ENCODE measurements at places on chromosomes 5 and 9.

DNA sequence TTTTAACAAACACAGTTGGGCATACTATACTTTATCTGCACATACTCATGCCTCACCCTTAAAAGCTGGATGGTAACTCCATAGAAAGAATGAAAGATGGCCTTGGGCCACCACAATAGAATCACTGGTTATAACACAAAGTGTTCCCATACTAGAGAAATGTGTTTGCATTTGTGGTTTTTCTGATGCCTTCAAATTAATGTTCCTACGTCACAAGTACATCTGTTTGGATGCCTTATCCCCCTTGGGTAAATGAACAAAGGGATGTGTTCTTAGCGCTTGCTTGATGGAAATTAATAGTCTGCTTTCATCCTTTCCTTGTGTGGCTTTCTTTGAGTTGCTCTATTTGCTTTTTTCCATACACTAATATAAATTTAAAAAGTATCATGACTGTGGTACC, 291.1 kb upstream of the PDE4D start:
- DNase-seq = no peak

- no peak for DNase-seq
These were observed 141.5 kb downstream of the TSSK1B start for GRCh38 chr5:113293068-113293974.

DNA sequence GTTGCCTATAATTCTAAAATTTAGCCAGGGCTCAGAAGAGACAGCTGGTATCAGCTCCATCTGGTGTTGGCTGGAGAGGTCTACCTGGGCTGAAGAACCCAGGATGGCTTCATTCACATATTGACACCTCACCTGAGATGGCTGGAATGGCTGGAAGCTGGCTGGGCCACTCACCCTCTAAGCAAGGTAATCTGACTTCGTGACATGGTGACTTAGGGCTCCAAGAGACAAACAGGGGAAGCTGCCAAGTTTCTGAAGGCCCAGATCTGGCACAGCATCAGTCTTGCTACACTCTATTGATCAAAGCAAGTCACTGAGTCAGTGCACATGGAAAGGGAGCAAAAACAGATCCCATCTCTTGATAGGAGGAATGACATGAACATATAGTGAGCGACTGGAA, 102.3 kb downstream of the EPB41L4A start:
- no peak for DNase-seq

- no peak for DNase-seq
These were observed 452.7 kb upstream of the DAB2 start for GRCh38 chr5:39877479-39877878.

- no peak for DNase-seq
These were observed 52.1 kb downstream of the TLE1 start for GRCh38 chr9:81637276-81637675.

GRCh38 chr9:70962761-70963440, 158.5 kb downstream of the TRPM3 start:
- no peak for DNase-seq

DNA sequence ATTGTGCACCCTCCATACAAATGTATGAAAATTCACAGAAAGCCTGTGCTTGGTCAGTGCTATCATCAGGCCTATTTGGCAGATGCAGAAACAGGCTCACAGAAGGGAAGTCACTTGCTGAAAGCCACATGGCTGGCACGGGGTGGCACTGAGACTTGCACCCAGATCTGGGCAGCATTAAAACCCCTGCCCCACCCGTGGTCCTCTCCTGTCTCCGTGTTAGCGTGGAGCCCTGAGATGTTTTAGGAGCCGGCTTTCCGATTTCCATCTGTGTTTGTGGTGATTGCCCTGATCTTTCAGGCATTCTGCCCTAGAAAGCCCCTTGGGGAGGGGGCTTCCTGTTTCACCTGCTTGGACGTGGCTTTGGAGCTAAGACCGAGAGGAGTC, 102.2 kb upstream of the IER5L start:
- DNase-seq = no peak

DNA sequence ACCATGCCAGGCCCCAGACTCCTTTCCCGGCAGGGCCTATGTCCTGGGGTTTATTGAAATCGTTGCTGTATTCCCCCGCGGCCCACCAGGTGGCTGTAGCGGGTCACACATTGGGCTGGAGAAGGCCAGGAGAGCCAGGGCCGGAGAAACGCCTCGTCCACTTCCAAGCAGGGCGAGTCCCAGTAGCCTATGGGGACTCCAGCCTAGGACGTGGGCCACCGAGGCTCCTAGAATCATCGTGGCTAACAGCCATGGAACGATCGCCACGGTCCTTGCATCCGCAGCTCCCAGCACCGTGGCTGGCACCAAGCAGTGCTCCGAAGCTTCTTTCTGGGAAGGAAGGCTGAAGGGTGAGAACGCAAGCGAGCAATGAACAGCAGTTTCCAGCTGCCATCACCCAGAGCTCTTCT, 87.7 kb downstream of the ENTREP1 start:
- peak; percentile 5 for DNase-seq

- DNase-seq = no peak
These were observed 114.3 kb upstream of the CDH18 start for GRCh38 chr5:20102293-20102692.

DNA sequence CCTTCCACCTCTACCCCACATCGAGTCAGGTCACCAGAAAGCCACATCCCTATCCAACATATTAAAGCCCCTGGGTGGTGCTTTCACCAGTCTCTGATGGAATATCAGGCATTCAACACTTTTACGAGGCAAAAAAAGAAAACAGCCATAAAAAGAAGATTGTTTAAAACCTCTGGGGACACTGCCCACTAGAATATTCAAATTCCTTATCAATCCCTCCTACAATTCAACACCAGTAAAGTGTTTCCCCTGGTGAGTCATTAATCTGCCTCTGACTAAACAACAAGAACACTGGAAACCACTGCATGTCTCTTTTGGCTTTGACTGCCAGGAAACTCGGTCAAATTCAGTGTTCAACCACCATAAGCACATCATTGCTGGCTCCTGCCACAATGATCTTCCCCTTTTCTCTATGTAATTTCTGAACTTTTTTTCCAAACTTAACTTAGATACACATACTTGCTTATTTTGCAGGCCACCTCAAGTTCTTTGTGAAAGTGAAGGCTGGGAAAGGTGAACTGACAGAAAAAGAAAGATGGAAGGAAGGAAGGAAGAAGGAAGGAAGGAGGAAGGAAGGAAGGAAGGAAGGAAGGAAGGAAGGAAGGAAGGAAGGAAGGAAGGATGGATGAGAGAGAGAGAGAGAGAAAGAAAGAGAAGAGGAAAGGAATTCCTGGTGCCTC, 105.3 kb downstream of the PAX5 start:
- no peak for DNase-seq

- DNase-seq = no peak
These were observed 30.8 kb downstream of the OR1J1 start for GRCh38 chr9:122446819-122447484.

- no peak for DNase-seq
These were observed 42.9 kb downstream of the LAMC3 start for GRCh38 chr9:131051592-131052517.

All from occipital lobe (tissue), 3 donors.